ENCODE measurements at places on chromosomes 1 and 21.

DNA sequence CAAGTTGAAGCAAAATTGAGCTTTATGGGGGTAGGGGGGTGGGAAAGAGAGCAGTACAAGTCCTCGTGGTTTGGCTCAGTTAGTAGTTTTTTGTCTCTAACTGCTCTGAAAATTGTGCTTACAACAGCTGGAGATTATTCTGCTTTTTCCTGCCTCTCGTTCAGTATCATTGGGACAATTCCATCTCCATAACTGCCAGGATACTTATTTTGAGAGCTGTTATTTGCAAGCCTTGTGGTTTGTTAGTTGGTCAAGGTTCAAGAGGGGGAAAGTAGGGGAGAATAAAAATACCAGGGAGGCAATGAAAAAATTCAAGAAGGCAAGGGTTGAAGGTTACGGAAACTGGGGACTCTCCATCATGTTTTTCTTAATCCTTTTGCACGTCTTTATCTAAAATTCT, 811.8 kb upstream of the ADGRL2 start:
- no peak for DNase-seq

DNA sequence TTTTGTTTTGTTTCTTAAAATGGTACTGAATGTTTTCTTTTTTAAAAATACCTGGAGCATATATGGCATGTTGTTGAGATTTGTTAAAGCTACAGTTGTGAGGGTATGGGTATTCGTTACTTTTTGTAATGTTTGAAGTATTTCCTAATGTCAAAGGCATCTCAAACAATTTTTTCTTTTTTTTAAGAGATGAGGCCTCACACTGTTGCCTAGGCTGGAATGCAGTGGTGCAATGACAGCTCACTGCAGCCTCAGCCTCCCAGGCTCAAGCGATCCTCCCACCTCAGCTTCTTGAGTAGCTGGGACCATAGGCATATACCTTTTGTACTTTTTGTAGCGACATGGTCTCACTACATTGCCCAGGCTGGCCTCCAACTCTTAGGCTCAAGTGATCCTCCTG, 16.1 kb downstream of the CLCN6 start:
- DNase-seq, result peak; percentile 53

- no peak for DNase-seq
Measured at GRCh38 chr1:174414203-174414602, 33.6 kb upstream of the GPR52 start.

DNA sequence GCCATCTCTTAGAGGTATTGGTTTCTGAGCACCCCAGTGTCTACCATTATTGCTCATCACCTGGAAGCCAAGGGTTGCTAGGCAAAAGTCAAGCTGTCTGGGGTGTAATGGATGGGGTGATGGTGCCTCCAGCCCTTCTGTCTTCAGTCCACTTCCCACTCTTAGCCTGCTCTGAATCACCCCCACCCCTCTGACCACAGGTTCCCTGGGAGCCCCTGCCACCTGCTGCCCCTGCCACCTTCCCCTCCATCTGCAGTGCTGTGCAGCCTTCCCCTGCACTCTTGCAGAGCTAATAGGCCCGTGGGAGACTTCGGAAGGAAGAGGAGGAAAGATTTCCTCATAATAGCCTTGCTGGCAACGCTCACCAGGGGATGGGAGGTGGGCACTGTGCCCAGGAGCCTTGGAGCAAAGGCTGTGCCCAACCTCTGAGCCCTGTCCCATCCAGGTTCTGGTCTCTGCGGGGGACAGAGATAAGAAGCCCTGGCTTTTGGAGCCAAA, 35.5 kb downstream of the CAPN2 start:
- DNase-seq, result peak; percentile 58

DNA sequence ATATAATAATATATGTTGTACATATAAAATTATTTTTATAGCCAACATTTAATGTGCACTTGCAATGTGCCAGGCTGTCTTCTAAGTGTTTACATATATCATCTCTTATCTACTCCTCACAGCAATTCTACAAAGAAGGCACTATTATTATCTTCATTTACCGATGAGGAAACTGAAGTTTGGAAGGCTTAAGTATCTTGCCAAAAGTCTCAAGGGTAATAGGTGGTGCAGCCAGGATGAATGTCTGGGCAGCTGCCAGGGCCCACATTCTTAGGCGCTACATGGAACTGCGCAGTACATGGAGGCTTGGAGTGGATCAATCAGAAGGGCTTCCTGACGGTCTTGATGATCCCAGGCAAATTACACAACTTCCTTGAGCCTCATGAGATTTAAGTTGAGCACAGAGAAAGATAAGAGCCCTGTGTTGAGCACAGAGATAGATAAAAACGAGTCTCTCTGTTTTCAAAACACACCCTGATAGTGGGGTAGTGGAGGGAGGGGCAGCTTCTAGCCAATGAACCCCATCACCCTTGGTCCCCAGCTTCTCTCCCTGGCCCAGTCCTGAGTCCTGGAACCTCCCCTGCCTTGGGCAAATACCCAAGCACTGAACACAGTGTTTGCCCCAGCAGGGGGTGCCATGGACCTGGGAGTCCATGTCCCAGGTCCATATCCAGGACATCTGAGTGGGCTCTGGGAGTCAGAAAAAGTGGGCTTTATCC, 9.2 kb downstream of the POU3F1 start:
- no peak for DNase-seq

DNA sequence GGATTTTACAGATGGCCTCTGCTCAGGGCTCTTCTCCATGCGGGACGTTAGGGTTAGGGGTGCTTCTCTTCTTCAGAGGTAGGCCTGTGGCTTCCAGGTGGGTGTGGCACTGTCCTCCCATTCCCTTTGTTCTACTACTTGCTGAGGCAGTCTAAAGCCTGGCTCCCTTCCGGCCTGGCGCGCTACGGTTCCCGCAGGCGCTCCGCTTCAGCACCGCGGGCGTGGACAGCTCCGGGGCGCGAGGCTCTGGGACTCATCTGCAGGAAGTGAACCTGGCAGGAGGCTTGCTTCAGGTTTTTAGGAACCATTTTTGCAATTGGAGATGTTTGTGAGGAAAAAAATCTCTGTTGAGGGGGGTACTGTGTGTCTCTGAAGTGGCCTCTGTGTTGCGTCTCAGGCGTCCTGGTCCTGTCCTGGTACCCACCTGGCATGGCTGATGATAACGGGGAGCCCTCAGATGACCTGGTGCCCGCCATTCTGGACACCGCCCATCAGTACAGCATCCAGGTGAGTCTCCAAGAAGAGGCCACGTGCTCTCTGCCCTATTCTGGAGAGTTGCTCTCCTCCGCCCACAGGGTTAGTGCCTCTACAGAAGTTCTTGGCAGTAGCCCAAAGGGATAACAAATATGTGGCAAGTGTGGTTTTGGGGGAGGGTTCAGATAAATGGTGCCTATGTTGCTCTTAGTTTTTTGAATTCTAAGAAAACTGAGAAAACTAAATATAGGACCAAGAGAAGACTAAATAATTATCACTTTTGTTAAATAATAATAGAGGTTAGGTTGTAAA, 1.9 kb downstream of the MANEAL start:
- DNase-seq, result peak; percentile 23

- no peak for DNase-seq
Measured at GRCh38 chr1:182046763-182047162, 14.7 kb downstream of the ZNF648 start.

DNA sequence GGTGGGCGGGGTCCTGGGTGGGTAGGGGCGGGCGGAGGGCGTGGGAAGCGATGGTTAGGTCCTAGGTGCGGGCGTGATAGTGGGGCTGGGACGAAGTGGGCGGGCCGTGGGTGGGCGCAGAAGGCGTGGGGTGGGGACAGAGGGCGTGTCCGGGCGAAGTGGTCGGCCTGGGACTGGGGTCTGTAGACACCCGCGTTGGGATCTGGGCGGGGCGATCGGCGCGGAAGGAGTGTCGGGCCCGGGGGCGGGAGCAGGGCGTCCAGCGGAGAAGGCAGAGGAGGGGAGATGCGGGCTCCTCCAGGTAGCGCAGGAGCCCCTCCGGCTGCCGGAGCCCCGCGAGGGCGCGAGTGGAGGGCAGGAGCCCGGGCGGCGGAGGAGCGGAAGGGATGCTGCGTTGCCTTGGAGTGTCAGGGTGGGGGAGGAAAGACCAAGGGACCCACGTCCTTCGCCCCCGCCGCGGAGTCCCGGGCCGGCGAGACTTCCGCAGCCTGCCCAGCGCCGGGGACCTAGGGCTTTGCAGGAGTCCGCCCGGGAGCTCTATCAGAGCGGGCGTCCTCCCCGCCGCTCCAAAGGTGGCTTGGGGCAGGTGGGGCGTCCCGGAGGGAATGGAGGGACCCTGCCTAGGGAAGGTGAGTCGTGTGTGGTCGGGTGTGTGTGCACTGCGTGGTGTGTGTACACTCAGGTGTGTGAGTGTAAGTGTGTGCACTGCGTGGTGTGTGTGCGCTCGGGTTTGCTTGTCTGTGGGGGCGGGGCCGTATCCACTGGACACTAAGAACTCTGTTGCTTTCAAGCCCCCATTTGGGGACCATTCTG, 27.0 kb upstream of the PRSS38 start:
- DNase-seq, result peak; percentile 78

Measured in adipocyte (in vitro differentiated cells).